ENCODE measurements at places on chromosomes 12 and 14. TPM values are rescaled to one million over a fixed set of nuclear protein-coding genes. Genes with fewer than 3 reads are reported as not detected.

The GALNT16 gene
- total RNA-seq: not detected

The FAM161B gene
- total RNA-seq: 0.57 TPM

The KRT75 gene
- total RNA-seq: not detected

The TMTC3 gene
- total RNA-seq: 7.2 TPM

The BCAT1 gene
- 12.7 TPM for total RNA-seq

GRCh38 chr14:65533736-65534404 lies 121.3 kb downstream of the FUT8 start:
- no peak for DNase-seq
- no peak overlapping the region for H3K27ac ChIP-seq
- peaks cover 14% of the 10 kb centered on the region for H3K4me1 ChIP-seq
- peaks cover 19% of the 10 kb centered on the region for H3K36me3 ChIP-seq
- H3K4me3 ChIP-seq: no peak overlapping the region
- H3K27me3 ChIP-seq: no peaks in the 10 kb centered on the region

DNA sequence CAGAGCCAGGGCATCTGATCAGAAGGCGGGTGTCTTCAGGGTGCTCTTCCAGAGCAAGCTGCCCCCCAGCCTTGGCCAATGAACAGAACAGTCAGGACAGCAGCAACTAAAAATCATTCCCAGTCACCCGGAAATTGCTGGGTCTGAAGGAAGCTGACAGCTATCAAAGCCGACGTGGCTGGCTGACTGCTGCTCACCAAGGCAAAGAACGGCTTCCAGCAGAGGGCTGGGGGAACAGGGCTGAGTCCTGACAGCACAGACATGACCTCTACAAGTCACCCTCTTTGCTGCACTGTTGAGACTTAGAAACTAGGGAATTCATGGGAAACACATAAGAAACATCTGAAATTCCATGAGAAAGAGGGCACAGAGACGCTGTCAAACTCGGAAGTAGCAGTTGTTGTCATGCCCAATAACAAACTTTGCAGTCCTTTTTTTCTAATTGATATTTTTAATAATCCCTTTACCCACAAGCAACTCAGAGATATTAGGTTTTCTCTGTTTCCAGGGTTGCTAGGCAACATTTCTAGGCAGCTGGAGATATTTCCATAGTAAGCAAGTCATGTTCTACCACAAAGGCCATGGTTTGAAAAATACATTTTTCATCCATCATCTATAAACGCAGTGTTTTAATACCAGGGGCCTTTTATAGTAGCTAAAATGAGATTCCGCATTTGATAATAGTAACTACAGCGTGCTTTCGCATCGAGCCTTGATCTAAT lies 365.2 kb downstream of the SEC23A start:
- DNase-seq: no peak
- no peak overlapping the region for H3K4me3 ChIP-seq
- no peak overlapping the region for H3K27ac ChIP-seq
- H3K27me3 ChIP-seq: no peaks in the 10 kb centered on the region

All from activated T-helper 2 cell treated with anti-CD3 and anti-CD28 coated beads, Interferon-gamma antibody, Interleukin-2, Interleukin-4, amounts not matched to agents 10 μg/mL and 5 μg/mL and 100 μg/mL, durations not matched to agents 14 hours and 24 hours and 36 hours (primary cell).